ENCODE measurements at places on chromosomes 2 and 18.

DNA sequence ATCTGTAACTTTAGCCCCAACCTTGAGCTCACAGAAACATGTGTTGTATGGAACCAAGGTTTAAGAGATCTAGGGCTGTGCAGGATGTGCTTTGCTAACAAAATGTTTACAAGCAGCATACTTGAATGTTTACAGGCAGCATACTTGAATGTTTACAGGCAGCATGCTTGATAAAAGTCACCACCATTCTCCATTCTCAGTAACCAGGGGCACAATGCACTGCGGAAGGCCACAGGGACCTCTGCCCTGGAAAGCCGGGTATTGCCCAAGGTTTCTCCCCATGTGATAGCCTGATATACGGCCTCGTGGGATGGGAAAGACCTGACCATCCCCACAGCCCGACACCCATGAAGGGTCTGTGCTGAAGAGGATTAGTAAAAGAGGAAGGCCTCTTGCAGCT lies 52.4 kb downstream of the LONRF2 start:
- DNase-seq: no peak

- peak; percentile 24 for DNase-seq
These were observed 80.4 kb downstream of the TGFA start for GRCh38 chr2:70473101-70473722.

DNA sequence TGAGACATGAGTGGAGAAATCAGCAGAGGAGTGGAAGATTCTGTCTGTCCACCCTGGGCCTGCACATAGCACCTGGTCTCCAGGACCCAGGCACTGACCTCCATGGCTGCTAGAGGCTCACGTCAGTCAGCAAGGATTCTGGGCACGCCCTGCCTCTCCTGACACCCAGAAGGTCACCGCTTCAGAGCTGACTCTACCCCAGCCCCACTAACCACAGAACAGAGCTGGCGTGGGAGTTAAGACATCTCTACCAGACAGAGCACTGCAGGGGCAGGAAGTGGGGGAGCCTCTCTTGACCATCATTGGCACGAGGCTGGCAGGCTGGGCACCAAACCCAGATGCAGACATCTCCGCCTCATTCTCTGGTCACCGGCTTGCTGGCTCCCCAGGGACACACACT lies 3.0 kb downstream of the ADCY3 start:
- no peak for DNase-seq

GRCh38 chr2:115248066-115248465 lies 805.6 kb downstream of the DPP10 start:
- DNase-seq: no peak

DNA sequence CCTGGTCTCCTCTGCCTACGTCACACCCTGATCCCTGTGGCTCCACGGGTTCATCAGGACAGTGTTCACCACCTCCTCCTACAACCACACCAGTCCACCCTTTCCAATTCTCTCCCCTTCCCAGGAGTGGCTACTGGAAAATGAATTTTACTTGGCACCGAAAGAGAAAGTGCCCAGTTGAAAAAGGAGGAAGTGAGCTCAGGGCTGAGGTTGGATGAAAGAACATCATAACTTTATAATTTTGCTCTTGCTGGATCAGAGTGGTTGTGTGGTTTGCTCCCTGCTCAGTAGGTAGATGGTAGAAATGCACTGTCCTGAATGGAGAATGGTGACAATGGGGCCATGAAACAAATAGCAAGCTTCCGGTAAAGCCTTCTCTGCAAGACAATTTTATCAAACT lies 140.3 kb upstream of the DDX18 start:
- no peak for DNase-seq

DNA sequence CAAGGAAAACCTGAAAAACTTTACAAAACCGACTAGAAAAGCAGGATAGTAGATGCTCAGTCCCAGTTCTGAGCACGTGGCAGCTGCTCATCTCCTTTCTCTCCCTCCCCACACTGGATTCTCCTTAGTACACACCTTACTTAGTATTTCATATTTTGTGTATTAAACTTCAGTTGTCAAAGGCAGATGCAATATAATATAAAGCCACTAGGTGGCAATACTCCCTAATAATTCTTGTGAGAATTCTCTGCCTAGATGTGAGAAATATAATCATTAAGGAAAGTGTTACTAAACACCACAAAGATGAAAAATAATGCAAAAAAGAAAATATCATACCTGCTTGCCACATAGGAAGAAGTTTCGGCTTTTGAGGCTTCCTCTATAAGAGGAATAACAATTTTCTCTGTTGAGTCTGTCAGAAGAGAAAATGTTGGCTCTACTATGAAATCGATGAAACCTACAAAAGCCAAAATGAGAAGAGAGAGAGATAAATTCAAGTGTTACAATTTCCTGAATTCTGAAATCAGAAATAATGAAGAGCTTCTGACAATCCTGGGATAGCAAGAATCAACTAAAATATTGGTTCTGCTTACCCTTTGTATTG lies 200.6 kb downstream of the PPP1R1C start:
- peak; percentile 34 for DNase-seq

DNA sequence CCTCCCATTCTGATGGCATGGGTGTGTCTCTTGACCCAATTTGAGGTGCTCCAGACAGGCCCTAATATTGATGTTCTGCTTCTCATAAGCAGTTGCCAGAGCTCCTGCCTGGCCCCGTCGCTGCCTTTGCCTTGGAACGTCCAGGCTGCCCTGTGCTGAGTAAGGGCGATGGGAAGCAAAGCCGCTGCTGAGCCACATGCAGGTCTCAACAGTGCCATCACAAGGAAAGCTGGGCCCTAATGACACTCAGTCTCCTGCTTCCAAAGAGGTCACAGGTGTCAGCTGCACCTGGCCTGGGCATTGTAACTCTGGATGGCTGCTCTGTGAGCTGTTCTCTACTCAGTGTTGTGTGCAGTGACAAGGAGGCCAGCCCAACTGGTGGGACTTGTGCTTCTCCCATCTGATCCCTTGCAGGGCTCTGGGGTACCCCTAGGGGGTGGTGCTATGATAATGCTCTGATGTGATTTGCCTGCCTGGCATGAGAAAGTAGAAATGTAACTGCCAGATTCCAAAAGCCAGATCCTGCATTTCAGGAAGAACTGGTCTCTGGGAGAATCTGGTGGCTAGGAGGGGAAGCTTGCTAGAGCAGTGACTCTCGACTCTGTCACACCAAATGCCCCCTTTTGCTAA lies 8.7 kb downstream of the TTC39C start:
- DNase-seq: peak; percentile 13

DNA sequence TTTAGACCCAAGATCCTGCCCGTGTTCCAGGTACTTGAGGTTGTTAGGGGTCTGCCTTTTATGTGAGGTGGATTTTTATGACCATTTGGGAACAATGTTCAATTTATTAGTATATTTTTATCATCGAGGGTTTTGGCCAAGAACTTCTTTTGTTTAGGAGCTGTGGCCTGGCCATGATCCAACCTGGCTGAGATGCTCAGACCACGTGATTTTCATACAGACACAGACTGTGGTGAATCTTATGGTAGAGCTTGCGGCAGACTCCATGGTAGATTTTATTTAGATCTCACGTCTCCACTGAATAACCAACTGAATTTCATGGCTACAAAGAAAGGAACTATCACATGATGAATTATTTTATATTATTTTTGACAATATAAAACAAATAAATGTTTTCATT lies 405.5 kb upstream of the VWC2L start:
- no peak for DNase-seq

- no peak for DNase-seq
These were observed 46.7 kb upstream of the ITGA6 start for GRCh38 chr2:172380436-172381274.

GRCh38 chr2:43135583-43135982 lies 90.8 kb downstream of the ZFP36L2 start:
- no peak for DNase-seq

DNA sequence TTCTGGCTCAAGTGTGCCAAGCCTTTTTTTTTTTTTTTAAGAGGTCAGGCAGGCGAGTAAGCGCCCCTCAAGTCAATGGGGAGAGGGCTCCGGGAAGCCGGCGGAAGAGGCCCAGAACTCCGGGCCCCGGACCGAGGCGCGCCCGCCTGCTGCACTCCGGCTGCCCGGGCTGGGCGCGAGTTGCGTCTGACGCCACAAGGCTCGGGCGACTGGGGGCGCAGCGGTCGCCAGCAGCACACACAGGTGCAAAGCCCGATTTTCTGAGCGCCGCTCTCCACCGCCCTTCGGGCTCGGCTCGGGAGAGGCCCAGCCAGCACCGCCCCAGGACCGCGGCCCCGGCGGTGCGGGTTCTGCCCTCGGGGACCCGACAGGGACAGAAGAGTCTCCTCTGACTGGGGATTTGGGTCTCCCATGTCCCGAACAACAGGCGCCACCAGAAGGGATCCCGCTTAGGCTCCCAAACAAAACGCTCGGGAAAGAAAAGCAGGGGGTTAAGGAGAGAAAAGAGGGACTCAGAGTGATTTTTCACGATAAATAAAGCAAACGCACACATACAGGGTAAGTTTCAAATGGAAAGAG lies 787 bp downstream of the ERBB4 start:
- no peak for DNase-seq

DNA sequence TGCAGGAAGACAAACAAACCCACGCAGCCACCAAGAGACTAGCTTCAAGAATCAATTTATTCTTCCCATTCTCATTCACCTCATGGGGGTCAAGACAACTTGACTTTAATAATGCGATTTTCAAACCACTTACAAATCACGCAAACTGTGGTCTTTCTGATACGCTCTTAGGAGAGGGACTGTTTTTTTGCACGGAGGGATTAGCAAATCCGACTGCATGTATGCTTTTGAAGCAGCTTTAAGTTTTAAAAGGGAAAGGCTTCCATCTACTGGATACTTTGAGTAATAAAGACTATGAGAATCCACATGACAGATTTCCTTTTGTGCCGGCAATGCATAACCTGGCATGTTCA lies 322.9 kb upstream of the KCNJ3 start:
- DNase-seq: peak; percentile 56

DNA sequence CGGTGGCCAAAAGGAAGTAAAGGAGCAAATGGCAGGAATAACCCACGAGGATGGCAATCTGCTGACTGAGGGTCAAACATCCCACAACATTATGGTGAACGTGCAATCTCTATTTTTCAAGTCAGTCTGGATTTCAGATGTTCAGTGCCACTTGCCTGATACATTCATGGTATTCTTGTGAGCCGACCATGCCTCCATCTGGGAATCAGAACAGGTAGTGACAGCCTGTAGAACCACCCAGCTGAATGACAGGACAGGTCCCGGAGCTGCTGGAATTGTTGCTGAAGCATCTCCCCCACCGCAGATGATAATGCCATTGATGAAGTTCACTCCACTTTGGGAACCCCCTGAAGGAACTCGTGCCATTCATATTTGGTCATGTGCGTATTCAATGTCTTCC lies 123.2 kb downstream of the CAPN13 start:
- no peak for DNase-seq

- DNase-seq: no peak
These were observed 6.2 kb downstream of the NAB1 start for GRCh38 chr2:190655113-190655512.

DNA sequence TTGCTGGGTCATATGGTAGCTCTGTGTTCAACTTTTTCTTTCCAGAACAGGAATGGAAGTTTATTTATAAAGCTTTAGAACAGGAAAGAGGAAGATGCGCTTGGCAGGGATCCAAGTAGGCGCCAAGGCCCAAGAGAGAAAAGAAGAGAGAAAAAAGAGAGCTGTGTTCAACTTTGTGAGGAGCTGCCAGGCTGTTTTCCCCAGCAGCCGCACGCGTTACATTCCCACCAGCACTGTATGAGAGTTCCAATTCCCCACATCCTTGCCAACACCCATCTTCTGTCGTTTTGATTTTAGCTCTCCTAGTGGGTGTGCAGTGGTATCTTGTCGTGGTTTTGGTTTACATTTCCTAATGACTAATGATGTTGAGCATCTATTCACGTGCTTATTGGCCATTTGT lies 51.4 kb downstream of the KCNF1 start:
- no peak for DNase-seq

- DNase-seq: no peak
These were observed 70.4 kb downstream of the INPP5D start for GRCh38 chr2:233130481-233131020.

- DNase-seq: peak; percentile 47
These were observed 1590.0 kb upstream of the LRRTM1 start for GRCh38 chr2:81894451-81894990.

DNA sequence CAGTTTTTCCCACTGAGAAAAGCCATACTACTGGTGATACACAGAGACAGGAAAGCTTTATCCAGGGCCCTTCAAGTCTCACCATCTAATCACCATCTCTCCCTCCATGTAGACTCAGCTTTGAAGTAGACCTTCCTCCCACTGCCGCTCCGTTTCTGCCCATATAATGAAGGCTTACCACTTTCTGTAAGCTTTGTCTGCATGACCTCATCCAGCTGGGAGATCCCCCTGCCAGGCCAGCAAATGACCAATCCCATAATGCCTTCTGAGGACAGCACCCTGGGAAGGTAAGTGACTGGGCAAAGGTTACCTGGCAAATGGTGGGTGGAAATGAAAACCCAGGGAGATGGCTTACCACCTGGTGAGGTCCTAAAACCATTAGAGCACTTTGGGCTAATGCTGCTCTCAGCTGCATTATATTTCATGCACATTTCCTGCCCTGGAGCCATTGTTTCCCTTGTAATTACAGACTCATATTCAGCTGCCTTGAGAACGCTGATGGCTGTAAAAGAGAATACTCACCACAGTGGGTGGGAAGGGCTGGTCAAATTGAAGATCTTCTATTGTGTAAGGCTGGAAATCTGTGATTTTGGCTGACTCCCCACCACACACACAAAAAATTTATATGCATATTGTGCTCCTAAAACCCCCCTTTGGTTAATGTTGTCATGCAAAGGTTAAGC lies 350.7 kb upstream of the SYT4 start:
- no peak for DNase-seq

DNA sequence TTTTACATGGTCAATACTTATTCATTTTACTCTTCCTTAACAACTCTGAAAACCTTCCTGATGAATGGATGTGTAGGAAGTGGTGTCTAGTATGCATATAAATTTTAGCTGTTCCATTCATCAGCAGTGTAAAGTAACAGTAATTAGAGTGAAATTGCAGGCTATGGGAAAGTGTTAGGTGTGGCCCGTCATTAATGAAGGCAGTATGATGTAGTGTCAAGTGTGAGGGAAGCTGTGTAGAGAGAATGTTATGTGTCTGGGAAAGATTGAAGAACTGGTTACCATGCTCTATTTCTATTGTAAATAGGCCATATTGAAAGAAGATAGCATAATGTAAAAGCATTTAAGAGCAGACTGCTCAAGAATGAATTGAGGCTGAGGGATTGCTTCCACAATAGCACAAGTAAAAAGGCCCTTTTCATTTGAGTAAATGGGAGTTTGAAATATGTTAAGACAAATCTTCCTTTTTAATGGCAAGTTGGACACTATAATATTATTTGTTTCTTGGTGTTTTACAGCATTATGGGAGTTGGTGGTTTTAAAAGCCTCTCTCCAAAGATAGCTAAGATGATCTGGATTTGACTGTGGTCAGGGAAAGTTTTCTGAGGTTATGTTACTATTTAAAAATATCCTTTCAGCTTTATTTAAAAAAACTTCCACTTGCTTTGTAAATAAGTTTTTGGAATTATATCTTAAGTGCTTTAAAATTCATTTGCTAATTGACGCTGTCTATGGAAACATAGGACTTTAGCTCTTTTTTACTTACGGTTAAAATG lies 401.0 kb upstream of the ZEB2 start:
- DNase-seq: no peak

- DNase-seq: peak; percentile 93
These were observed 51.1 kb downstream of the TNS1 start for GRCh38 chr2:217951521-217952247.

- no peak for DNase-seq
These were observed 1913.1 kb upstream of the PIK3C3 start for GRCh38 chr18:40041951-40042350.
